ENCODE measurements at places on chromosomes 12 and 14. TPM values are rescaled to one million over a fixed set of nuclear protein-coding genes. Genes with fewer than 3 reads are reported as not detected.

Gene POU6F1
- 8.7 TPM for total RNA-seq

Gene CCDC184
- 0.37 TPM for total RNA-seq

Gene ERG28
- total RNA-seq, result 19.1 TPM

Gene CLEC7A
- total RNA-seq, result not detected

Gene RFX4
- not detected for total RNA-seq

Gene TMEM132D
- not detected for total RNA-seq

Gene COX8C
- total RNA-seq, result not detected

Gene SMIM41
- total RNA-seq, result not detected

Gene NPAS3
- not detected for total RNA-seq

DNA sequence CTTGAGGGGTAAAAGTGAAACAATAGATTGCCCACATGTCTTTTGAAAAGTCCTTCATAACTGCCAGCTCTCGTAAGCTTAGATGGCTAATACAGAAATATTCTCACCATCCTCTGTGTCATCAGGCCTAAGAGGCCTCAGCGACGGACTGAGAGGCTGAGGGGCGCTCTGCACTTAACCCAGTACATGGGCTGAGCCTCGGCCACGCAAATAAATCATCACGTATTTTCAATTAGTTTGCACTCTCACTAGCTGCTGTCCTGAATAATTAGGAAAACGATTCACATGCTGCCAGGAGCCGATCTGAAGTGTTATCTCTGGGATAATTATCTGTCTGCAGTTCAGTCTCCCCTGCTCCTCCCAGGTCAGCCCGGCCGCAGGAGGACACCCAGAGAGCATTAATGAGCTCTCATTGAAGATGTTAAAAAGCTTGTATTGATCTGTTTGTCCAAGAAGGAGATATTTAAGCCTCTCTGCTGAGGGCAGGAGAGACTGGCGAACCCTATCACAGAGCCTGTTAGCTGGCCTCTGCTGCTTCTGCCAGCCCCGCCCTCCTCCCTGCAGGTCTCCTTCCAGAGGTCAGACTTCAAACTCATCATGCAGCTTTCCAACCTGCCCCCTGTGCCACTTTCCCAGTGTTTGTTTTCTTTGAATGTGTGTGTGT lies 1051.3 kb downstream of the VRK1 start:
- DNase-seq, result no peak

GRCh38 chr12:16854465-16854864 lies 248.5 kb upstream of the LMO3 start:
- no peak for DNase-seq

DNA sequence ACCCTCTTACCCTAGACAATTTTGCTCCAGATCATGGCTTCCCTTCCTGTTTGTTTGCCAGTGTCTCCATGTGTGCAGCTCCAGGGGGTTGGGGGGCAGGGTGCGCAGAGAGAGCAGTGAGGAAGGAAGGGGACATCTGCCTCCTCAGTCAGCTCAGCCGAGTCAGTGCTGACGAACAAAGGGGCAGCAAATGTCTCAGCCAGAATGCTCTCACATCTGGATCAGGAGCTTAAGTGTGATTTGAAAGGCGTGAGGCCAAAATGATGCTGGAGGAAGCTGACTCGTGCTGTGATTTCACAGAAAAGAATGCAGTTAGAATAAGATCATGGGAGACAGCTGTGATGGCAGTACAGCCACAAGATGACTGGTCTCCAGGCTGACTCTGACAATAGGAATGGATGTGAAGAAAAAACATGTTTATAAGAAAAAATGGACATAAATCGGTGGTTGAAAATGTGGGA lies 27.1 kb upstream of the CDK17 start:
- DNase-seq, result peak; percentile 70

DNA sequence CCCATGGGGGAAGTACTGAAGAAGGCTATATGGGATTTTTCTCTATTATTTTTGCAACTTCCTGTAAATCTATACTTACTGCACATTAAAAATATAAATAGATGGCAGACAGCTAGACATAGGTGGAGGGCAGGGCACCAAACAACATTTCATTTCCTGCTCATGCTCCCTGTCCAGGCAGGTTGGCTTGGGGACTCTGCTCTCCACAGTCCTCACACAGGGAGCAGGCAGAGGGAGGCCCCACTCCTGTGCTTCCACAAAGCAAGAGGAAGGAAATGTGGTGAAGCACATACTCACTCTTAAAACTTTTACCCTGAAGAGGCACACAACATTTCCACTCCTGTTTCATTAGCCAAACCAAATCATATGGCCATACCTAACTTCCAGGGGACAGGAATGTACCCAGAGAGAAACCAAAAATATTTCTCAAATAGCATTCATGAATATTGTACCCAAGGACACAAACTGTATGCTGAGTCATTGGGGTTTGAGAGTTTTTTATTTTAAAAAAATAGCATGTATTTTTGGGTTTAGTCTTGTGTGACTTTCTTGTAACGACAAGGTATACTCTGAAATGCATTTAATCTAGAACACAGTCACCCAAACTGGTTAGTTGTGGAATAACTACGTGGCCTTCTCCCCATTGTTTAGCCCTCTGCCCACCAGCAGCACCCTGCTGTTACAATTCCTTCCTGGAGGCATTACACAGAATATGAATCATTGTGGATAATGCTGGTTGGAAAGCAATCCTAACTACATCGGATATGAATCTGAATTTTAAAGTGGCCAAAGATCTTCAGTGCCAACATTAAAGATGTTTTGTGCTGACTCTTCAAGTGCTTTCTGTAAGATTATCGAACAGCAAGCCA lies 40.9 kb downstream of the RTN1 start:
- DNase-seq, result no peak

DNA sequence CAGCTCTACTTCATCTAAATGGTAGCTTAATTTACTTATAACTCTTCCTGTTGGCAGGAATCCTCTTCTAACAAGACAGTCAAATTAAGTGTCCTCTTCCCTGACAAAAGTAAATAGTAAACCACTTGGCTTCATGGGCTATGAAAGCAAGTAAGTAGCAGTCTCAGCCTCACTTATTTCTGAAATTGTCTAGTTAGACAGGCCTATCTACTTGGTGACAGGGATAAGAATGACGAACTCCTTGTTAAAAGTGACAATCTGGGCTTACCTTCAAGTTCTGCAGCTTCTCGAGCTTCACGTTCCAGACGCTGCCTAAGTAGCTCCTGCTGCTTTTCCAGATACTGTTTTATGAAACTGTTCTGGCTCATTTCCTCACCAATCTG lies 4.7 kb downstream of the ACIN1 start:
- no peak for DNase-seq

GRCh38 chr12:131766382-131767107 lies 55.7 kb downstream of the SFSWAP start:
- DNase-seq, result no peak

DNA sequence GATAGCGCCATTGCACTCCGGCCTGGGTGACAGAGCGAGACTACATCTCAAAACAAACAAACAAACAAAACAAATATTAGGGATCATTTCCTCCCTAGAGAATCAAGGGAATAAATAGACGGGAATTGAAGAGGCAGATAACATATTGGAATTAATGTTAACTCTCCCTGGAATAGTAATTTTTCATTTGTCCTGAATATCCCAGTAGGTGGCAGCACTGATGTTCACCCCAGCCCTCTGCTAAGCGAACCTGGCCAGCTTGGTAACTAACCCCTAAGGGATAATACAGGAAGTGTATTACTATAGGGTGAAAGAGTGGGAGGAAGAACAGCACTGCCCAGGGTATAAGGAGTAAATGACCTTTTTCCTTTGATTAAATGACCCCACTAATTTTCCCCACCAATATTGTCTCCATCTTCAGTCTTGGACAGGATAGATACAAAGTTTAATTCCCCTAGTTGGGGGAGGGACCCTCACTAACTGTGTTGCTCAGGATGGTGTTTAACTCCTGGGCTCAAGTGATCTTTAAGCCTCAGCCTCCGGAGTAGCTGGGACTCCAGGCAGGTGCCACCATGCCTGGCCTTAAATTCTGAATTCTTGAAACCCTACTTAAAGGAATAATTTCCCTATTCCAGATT lies 40.5 kb downstream of the SLC2A14 start:
- DNase-seq, result peak; percentile 61

DNA sequence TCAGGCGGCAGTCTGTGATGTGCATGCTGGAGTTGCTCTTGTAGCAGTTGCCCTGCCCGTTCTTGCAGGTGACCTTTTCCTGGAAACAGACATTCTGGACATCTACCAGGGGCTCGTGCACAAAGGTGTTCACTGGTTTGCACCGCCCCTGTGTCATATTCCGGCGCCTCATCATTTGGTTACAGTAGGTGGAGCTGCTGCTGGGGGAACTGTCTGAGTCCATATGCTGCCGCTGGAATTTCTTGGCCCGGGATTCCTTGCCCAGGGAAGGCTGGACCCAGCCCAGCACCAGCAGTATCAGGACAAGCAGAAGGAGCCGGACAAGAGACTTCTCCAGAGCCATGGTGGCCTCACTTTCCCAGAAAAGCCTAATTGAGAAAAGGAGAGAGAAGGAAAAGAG lies 918 bp downstream of the RNASE1 start:
- DNase-seq, result no peak

DNA sequence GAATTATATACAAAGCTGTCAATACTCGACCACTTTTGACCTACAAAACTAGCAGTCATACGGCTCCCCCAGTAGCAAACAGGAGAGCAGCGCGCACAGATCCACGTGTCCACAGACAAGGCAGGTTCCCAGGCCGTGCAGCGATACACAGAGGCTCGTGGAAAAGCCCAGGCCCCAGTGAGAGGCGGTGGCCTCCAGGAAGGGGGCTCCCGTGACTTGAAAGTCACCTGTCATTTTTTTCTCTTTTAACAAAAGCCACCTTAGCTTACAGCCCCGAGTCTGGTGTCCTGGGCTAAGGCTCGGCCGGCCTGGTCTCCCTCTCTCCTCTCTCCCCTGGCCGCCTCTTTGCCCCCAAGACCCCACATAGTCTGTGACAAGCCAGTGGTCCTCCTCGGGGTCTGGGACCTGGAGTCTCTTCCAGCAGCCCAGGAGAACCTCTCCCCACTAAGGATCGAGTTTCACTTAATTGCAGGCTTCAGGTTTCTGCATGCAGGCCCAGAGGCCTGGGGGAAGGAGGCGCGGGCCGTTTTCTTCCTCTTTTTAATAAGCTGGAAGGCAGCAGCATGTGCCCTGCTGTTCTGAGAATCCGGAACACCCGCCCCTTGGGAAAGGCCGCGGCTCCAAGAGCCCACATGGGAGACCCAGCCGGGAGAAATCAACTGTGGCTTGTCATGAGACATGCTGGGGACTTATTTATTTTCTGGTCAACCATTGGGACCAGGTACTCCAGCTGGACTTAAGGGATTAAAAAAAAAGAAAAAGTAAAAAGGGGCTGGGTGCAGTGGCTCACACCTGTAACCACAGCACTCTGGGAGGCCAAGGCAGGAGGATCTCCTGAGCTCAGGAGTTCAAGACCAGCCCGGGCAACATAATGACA lies 15.9 kb downstream of the NCOR2 start:
- no peak for DNase-seq

DNA sequence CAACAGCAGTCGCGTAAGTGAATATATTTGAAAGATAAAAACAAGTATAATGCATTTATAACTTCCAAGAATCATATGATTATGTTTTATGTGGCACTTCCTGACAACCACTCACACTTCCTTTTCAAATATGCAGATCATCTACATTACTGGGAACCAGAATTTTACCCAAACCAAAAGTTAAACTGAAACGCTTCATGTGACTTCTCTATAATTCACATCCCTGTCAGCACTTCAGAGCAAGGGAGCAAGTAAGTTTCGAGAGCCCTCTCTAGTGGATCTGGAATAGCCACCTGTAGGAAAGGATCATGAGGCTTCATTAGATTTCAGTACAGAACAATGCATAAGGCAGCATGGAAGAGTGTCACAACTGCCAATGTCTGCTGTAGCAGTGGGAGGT lies 13.7 kb upstream of the ALX1 start:
- no peak for DNase-seq

DNA sequence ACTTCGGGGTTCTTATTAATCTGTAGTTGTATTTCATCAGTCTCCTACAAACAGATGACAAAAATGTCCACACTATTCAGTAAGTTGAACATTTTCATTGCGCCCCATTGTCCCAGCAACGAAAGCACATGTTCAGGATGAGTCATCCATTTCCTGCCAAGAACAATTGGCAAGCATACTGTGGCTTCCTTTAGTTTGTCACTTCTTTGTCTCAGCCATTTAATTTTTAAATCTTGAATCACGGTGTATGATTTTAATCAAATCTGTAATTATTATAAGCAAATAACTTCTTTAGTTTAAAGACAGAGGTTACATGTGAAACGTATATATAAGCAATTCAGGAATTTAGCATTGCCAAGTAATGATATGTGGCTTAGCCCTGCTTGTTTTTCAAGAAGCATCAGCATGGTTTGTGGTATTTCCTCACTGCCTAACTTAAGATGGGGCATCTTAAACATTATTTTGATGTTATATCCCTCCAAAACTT lies 211.3 kb upstream of the KRR1 start:
- peak; percentile 50 for DNase-seq

DNA sequence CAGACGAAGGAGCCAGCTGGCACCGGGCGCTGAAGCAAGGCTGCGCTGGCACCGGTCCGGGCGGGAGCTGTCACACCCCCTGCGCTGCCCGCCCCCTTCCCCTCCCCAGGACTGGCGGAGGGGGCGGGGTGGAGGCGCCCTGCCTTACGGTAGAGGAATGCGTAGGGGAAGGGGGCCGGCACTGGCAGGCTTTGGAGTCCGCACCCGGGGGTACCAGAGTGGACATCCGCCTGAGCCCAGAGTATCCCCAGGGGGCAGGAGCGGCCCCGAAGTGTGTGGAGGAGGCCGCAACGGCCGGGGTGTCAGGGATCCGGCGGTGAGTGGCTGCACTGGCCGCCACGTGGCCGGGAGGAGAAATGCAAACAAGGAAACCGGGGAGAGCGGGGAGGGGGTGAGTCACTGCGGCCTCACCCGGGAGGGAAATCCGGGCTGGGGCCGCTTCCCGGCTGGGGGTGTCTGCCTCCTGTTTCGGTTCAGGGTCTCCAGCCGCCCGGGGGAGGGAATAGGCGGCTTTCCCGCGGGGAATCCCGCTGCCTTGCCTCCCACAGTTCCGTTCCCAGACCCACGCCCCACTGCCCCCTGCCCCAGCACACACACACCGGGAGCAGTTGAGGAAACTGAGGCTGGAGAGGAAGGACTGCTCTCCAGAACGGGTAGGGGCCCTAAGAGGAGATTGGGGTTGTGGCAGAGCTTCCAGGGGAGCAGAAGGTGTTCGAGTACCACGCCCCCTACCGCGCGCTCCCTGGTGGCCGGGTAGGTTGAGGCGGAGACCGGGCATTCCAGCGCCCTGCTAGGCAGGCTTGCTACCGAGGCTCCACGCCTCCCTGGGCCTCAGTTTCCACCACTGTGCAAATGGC lies at the start of gene RAPGEF3:
TSS of gene RAPGEF3 (minus strand) at position 47 of the 857 bp plus-strand sequence. CDS start 324 bp downstream, outside the sequence.
- peak; percentile 84 for DNase-seq

GRCh38 chr14:49939884-49940510 lies 47.1 kb downstream of the ARF6 start:
- no peak for DNase-seq

- no peak for DNase-seq
These were observed 94.3 kb downstream of the PPP2R5E start for GRCh38 chr14:63448841-63449240.

Measured in activated CD4-positive, alpha-beta T cell treated with anti-CD3 and anti-CD28 coated beads for 36 hours (primary cell).